ENCODE measurements at places on chromosomes 6 and 20.

DNA sequence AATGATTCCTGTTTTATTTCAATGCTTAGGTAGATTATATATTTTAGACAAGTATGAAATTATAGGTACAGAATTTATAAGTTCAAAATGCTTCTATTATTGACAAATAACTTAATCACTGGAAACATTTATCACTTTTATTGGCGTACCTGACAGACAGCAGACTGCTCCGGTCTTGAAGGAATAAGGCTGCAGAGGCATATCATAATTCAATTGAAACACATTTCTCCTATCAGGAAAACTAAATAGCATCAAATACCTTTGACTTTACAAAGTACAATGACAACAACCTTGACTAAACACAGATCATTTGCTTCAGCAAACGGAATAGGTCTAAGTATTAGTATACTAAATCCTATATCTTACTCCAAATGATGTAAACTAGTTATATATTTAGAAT, 91.3 kb downstream of the GRIK2 start:
- no peak for DNase-seq

- DNase-seq, result no peak
Observed at GRCh38 chr6:14810021-14810420, 435.8 kb upstream of the JARID2 start.

DNA sequence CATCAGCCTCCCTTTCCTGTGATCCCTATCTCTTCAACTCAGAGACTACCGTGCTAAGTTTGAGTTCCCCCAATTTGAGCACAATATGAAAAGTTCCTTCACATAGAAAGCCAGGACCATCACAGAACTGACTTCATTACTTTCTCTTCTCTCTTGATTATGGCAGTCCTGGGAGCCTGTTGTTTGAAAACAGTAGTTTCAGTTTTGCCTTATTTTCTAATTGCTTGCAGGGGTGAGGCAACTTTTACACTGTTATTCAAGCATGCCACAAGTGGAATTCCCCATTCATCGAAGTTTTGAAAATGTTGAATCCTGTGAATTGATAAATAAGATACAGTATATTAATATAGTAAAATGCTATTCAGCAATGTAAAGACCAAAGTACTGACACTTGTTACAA, 569.7 kb upstream of the MARCKS start:
- DNase-seq, result no peak

DNA sequence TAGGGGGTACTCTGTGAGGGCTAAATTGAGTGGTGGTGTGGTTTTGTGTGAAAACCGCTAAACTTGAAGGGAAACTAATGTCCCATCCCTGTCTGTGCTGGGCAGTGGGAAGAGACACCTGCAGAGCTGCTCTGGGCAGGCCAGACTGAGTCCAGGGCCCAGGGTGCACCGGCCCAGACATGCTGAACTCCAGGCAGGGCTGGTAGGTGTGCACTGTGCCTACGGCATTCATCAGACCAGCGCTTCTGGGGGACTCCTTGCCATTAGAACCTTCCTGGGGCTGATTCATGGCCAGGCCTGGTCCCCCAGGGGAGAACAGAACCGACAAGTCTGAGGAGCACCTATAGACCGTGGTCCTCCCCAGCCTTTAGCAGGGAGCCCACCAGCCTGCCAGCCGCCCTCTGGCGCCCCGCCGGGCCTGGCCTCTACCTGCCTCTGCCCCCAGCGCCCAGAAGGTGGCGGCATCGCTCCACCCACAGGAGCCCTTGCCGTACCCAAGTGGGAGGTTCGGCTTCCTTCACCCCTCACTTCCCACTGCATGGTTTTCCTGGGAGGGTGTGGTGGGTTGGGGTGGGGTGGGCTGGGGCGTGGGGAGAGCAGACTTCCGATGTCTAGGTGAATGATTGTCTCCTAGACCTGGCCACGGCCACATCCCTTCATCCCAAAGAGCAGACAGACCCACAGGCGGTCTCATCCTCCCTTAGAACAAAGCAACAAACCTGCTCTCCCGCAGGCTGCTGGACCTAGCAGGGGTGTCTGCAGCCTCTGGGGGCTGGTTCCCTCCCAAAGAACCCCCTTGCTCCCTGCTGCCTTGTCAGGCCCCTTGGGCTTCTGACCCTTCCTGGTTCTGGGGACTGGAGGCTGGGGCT, 15.5 kb downstream of the CCDC167 start:
- DNase-seq, result peak; percentile 60

GRCh38 chr6:26307850-26308249, 57.1 kb upstream of the BTN3A2 start:
- no peak for DNase-seq

GRCh38 chr20:60999250-60999649, 252.8 kb upstream of the CDH4 start:
- DNase-seq, result no peak

GRCh38 chr6:149503276-149503675, 18.5 kb upstream of the ZC3H12D start:
- DNase-seq, result no peak

DNA sequence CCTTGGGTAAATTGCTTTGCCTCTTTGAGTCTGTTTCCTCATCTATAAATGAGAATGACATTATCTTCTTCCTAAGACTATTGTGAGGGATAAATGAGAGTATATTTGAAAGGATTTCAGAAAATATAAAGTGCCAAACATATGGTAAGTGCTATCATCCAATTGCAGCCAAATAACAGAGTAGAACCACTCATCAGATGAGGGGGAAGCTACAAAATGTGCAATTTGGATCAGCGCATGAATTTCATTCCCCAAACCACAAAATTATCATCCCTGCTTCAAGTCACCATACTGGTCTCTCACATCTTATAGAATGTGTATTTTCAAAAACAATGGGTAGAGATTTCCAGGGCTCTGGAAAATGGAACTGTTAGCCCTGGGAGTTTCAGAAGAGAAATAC, 158.5 kb downstream of the ARHGAP18 start:
- no peak for DNase-seq

- no peak for DNase-seq
Observed at GRCh38 chr6:156598071-156598854, 178.9 kb upstream of the ARID1B start.

- DNase-seq, result no peak
Observed at GRCh38 chr6:154569156-154569862, 58.8 kb upstream of the CNKSR3 start.

GRCh38 chr6:4308364-4308763, 173.0 kb upstream of the ECI2 start:
- no peak for DNase-seq

- DNase-seq, result no peak
Observed at GRCh38 chr6:52009466-52010140, 77.8 kb downstream of the PKHD1 start.

DNA sequence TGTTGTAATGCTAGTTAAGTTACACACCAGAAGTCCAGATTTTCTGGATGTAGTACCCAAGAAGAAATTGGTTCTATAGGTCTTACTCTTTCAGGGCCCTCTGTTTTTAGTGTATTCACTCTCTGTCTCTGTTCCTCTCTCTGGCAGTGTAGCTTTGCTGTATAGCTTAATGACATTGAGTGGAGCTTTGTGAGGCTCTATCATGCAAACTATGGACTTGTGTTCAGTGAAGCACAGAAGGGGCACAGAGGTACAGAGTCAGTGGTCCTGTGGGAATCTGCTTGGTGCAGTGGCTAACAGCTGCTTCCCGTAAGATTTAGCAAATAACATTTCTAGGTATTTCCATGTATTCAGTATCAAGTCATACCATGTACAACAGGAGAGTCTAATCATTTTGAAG, 26.1 kb downstream of the NKX2-4 start:
- no peak for DNase-seq

- DNase-seq, result no peak
Observed at GRCh38 chr6:31008165-31008564, 2.1 kb upstream of the MUC22 start.

GRCh38 chr6:82270881-82271635, 23.5 kb upstream of the IBTK start:
- peak; percentile 40 for DNase-seq

GRCh38 chr6:125668071-125668470, 81.4 kb upstream of the HEY2 start:
- no peak for DNase-seq

DNA sequence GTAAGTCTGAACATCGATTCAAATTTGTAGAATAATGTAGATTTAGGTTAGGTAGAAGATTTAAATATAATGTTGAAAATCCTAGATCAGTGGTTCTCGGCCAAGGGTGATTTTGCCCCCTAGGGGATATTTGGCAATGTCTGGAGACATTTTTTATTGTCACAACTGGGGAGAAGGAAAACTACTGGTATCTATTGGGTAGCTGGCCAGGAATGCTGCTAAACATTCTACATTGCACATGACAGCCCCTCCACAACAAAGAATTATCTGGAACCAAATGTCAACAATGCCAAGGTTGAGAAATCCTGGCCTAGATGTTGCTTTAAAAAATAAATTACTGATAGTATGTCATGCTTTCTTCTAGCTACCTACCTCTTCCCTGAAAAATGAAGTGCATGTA, 76.1 kb downstream of the HIVEP2 start:
- no peak for DNase-seq

DNA sequence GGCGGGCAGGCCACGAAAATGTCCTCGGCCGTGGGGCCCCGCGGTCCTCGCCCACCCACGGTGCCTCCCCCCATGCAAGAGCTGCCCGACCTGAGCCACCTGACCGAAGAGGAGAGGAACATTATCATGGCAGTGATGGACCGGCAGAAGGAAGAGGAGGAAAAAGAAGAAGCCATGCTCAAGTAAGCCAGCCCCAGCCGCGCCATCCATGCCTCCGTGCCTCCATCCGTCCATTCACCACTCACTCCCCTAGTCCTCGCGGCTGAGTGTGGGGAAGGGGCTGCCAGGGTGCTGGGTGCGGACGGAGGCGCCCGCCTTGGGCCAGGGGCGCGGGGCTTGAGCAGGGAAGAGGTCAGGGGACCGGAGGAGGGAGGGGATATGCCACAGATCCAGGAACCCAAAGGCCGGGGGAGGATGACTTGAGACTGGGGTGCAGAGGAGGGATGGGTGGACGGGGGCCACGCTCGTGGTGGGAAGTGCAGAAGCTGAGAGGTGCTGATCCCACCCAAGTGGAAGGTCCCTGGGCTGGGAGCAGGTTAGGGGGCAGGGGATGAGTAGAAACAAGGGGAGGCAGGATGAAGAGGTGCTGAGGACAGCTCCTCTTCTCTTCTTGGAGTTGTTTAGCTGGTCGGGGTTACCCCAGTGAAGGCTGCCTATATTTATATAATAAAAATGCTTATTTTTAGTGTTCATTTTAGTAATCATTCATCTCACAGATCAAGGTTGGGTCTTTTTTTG, 825 bp downstream of the RIMS1 start:
- DNase-seq, result no peak

DNA sequence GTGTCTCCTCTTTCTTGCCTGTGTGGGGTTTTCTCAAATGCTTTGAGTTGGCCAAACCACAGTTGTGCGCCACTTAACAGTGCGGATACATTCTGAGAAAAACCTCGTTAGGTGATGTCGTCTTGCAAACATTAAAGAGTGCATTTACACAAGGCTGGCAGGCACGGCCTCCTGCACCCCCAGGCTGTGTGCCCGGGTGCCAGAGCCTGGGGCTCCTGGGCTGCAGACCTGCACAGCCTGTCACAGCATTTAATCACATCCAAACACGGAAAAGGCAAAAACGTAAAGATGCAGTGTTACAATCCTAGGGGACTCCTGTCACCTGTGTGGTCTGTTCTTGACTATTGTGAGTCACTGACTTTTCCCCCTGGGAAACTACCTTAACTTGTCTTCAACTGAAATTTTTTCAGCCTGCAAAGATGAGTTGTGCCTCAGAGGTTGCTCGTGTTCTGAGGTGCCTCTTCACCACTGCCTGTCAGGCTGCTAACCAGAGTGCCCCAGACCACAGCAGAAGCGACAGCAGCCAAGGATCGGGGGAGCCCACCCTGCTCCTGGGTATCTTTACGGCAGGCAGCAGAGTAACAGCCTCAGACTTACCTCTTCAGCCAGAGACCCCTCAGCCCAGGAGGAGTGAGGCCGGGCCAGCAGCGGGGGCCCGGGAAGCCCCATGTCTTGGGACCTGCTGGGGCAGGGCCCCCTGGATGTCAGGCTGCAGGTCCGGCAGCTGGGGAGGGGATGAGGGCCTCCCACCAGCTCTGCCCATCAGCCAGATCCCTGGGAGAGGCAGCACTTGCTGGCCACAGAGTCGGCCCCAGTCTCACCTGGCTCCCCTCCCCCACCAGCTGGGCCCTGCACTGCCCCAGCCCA, 683 bp upstream of the C20orf204 start:
- peak; percentile 74 for DNase-seq

DNA sequence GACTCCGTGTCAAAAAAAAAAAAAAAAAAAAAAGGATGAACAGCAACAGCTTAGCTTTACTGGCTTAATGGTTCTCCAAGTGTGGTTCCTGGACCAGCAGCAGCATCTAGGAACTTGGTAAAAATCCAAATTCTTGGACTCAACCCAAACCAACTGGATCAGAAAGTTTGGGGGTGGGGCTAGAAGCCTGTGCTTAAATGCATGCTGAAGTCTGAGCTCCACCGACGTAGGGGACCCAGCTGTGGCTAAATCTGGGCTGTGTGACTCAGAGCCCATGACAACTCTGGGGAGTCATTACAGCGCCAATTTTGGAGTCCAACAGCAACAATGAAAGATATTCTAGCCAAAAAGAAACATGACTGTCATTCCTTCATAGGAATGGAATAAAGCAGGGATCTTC, 13.6 kb upstream of the CHD6 start:
- DNase-seq, result no peak

- DNase-seq, result peak; percentile 18
Observed at GRCh38 chr6:122789182-122790027, at the start of gene SMPDL3A. Gene SMPDL3A, plus strand, starts transcription at chr6:122789258. Its CDS starts 89 bp downstream, at chr6:122789347.

GRCh38 chr6:1708122-1708521, 98.4 kb downstream of the FOXC1 start:
- DNase-seq, result no peak

GRCh38 chr20:16808796-16809195, 60.6 kb downstream of the OTOR start:
- no peak for DNase-seq

GRCh38 chr6:44800784-44801592, 413.5 kb downstream of the CDC5L start:
- no peak for DNase-seq

DNA sequence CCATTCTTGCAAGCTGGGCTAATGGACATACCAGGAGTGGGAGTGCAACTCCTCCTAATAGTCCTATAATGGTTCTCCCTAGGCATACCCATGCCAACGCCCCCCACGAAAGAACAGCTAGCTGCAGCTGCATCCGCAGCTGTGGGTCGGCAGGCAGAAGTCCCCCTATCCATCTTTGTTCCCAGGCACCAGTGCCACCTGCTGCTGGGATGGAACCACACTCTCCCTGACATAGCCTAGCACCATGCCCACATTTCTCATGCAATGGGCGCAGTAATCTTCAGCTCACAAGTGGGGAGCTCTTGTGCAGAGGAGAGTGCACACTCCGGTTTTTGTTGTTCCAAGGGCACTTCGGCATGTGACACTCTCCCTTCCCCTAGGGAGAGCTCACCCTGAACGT, 567.8 kb downstream of the GRIK2 start:
- no peak for DNase-seq

DNA sequence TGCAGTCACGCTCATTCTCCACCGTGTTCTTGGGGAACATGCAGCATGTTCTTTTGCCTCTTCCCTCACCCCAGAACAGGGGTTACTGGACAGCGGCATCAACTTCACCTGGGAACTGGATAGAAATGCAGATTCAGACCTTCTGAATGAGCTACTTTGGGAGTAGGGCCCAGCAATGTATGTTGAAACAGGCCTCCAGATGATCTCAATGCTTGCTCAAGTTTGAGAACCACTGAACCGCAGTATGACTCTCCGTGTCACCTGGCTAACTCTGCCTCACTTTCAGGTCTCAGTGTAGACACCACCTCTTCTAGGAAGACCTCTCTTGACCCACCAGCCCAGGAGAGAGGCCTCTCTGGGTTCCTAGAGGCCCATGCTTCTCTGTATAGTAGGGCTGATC, 4.9 kb downstream of the TRIB3 start:
- DNase-seq, result no peak

GRCh38 chr6:149451376-149452036, 33.3 kb downstream of the ZC3H12D start:
- no peak for DNase-seq

Measured in activated CD4-positive, alpha-beta T cell treated with anti-CD3 and anti-CD28 coated beads, Interleukin-2, Interleukin-4, amounts not matched to agents 100 ng/mL and 50 ng/mL, durations not matched to agents 16 hours and 8 hours (primary cell).